Activated naive CD4-positive, alpha-beta T cell treated with anti-CD3 and anti-CD28 coated beads, Interleukin-2, amount 50 U/mL, for 16 hours (primary cell): ENCODE measurements at places on chromosomes 3 and 15.

GRCh38 chr3:7368597-7368996, 507.7 kb downstream of the GRM7 start:
- no peak for DNase-seq

- DNase-seq: no peak
These were observed 59.0 kb downstream of the CLEC3B start for GRCh38 chr3:45084820-45085816.

DNA sequence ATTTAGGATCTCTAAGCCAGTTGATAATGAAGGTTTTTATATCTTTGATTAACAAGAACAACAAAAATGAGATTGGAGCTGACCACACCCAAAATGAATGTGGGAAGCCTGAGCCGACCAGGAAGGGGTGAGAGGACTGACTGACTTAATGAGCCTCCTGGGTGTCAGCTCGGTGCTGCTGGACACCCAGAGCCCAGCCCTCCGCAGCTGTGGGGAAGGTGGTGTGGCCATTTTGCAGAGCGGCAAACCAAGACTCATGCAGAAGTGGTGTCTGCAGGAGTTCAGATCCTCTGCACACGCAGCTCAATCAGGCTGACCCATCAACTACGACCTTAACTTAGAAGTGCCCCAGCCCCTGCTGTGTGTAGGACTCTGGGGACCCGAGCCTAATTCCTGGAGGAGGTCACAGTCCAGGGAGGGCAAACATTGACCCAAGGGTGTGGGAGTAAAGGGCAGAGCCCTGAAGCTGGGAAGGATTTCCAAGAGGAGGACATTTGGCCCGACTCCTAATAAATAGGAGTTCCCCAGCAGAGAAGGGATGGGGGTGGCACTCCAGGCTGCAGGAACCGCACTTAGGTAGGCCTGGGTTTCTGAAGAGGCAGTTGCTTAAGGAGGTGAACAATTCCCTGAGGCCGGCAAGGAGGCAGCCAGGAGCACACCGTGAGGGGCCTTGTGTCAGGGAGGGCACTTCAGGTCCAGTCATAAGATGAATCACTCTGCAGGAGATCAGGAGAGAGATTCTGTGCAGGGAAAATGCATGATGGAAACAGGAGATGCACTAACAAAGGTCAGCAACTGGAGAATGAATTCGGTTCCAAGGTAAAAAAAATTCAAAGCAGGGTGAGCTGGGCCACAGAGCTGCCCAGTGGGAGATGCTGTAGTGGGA, 197.1 kb upstream of the TPM1 start:
- no peak for DNase-seq

DNA sequence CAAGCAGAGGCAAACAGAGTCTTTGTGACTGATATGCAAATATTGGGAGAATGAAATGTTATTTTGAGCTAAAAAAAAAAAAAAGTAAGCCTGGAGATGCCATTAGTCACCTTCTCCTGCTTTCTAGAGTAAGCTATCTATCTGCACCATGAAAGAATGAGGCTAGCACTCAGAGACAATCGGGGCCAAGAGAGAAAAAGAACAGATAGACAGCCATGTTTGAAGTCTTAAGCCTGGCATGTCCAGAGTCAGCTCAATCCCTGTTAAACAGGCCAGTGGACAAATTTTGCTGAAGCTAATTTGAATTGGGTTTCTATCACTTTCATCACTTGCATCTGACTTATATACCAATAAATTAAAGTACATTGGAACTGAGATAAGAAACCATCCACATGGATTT, 204.4 kb downstream of the SLC9A9 start:
- DNase-seq: no peak

GRCh38 chr3:66713921-66714320, 213.1 kb upstream of the LRIG1 start:
- no peak for DNase-seq

DNA sequence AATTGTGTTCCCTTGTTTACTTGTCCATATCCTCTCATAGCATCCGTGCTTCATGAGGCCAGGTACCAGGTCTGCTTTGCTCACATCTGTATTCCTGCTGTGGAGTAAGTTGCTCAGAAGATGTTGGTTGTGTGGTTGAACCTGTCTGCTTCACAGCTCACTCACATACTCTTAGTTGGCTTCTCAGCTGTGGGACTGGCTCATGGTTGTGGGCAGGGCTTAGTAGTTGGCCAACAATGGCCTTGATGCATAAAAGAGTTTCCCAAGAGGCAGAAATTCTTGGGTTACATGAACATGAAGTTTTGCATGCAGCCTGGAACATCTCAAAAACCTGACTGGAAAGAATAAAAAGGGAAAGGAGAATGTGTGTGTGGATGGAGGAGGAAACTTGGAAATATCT, 17.0 kb downstream of the CELF6 start:
- DNase-seq: no peak

DNA sequence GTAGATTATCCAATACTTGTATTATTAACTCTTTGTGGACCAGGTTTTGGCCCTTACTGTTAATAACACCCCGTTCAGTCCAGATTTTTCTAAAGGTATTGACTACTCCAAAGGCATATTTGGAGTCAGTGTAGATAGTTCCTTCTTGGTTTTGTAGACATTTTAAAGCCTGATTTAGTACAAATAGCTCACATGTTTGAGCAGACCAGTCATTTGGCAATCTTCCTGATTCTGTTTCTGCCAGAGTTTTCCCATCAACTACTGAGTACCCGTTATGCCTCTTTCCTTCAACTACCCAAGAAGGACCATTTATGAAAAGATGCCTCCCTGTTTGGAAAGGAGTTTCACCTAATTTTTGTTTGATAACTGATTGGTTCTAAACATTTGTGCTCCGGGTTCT, 82.0 kb downstream of the CHCHD4 start:
- DNase-seq: no peak

- DNase-seq: no peak
These were observed 6.6 kb downstream of the POLR2H start for GRCh38 chr3:184368116-184368515.

DNA sequence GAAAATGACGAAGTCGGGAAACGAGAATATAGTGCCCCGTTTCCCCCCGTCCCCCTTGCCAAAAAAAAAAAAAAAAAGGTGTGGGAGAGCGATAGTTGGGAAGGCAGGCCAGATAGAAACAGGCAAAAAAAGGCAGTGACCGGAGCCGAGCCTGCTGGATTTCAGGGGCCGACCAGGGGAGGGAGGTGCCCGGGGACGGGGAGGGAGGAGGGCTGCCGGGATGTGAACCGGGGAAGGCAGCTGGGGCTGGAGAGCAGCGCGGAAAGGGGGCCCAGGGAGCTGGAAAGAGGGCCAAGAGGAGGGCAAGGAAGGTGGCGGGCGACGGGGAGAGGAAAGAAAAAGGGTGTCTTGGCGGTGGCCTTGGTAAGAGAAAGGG, 837 bp downstream of the LRRN1 start:
- no peak for DNase-seq

DNA sequence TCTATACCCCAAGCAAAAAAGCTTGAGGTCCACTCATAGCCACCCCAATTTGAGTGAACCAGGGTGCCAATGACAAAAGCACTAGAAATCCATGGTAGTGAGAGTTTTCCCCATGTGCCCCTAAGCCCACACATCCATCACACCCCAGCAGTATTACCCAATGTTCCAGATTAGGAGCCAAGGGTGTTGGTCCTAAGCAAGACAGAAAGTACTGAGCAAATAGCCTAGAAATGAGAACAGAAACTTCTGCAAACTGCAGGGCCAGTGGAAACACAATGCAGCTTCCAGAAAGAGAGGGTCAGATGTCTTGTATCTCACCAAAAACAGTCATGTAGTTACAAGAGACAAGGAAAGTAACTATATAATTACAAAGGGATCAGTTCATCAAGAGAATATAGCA, 10.9 kb upstream of the OXTR start:
- no peak for DNase-seq

GRCh38 chr3:192215-192929, 4.2 kb upstream of the CHL1 start:
- no peak for DNase-seq

DNA sequence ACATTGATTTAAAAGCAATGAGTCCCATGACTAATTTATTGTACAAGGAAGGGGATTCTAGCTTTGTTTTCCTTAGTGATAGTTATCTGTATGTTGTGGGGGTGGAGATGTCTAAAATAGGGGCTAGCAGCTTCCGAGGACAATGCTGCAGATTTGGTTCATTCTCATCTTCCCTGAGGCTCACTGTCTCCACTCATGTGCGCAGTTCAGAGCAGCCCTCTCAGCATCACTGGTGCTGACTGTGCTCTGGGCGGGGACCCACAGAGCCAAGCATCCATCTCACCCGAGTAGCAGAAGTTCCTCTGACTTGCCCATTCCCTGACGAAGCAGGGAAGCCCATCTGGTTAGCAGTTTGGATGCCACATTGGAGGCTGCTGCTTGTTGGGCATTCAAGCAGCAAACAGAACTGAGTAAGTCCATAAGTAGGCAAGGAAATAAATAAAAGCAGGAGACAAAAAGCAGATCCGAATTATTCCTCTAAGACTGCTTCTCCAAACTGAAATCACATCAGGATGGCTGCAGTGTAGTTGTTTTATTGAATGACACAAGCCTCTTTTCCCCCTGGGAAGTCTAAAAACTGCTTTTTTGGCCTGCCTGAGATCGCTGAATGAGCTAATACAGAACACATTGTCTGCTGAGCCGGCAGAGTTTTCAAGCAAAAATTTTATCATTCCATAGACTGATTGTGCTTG, 27.5 kb downstream of the RARB start:
- no peak for DNase-seq

DNA sequence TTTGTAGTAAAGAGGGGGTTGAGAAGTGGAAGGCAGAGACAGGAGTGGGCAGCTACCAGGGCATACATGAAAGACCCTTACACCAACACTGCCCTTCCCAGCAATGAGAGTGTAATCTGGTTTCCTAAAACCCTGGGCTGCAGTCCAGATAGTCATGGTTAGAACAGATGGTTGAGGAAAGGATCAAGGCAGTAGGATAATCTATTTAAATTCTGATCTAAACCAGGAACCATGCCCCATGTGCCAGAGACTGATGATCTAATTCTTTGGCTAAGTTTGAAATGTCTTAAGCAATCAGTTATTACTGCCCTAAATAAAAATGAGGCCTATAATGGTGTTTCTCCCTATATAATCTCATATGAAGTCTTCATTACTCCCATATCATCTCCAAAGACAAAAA, 59.6 kb downstream of the PRTG start:
- DNase-seq: no peak
